Endodermal cell (in vitro differentiated cells): ENCODE measurements at places on chromosomes 3 and 15. TPM values are rescaled to one million over a fixed set of nuclear protein-coding genes. Genes with fewer than 3 reads are reported as not detected.

DNA sequence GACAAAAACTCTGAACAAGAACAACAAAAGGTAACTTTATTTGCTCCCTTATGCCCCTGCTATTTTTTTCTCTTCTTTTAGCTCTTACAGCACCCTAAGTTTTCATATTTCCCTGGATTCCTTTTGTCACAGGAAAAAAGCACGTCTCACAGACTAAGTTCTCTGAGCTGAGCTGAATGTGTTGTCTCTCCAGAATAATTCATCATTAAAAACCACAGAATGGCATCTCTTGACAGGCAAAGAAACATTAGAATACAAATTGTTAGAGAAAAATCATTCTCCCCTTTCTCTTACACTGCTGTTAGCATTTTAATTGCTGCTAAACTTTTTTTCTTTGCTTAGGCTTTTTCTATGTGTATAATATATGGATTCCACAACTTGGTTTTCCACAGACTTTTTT, 48.7 kb upstream of the SECISBP2L start:
- no peak overlapping the region for H3K4me3 ChIP-seq
- H3K27me3 ChIP-seq: no peaks in the 10 kb centered on the region
- H3K27ac ChIP-seq: no peak overlapping the region

The MEGF11 gene
- total RNA-seq: 1.2 to 1.5 TPM (median 1.3 TPM) in 3 replicates

The NUSAP1 gene
- total RNA-seq: 98.6 to 194 TPM (median 185 TPM) in 3 replicates

The GOLGA8T gene
- 0.46 to 0.58 TPM in 2 of 3 replicates, not detected in the other for total RNA-seq

GRCh38 chr3:110384601-110385000, 687.0 kb upstream of the NECTIN3 start:
- no peaks in the 10 kb centered on the region for H3K27me3 ChIP-seq
- no peak overlapping the region for H3K27ac ChIP-seq
- H3K4me3 ChIP-seq: no peak overlapping the region
- no peaks in the 10 kb centered on the region for H3K4me1 ChIP-seq
- DNase-seq: no peak

The GOLGA8M gene
- total RNA-seq: 0.70 to 0.86 TPM in 2 of 3 replicates, not detected in the other

GRCh38 chr15:95247071-95247984, 1016.0 kb downstream of the MCTP2 start:
- H3K4me1 ChIP-seq: no peaks in the 10 kb centered on the region
- no peak overlapping the region for H3K27ac ChIP-seq
- no peaks in the 10 kb centered on the region for H3K27me3 ChIP-seq
- H3K4me3 ChIP-seq: no peak overlapping the region
- H3K36me3 ChIP-seq: no peaks in the 10 kb centered on the region

DNA sequence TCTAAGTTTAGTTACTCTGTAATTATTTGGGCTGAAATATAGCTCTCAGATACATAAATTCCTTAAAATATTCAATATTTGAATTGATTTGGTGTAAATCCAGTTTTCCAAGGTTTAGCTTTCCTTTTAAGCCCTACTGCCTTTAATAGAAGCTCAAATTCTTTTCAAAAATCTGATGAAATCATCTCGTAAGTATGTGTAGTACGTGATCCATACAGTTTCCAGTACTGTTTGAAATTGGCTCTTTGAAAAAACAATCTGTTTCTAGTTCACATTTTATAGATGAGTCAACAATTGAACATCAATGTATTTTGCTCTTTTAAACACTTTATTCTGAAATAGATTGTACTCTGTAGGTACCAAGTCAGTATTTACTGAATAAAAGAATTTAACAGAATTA, 84.2 kb downstream of the LRRC49 start:
- no peaks in the 10 kb centered on the region for H3K27me3 ChIP-seq
- no peak overlapping the region for H3K4me3 ChIP-seq
- H3K27ac ChIP-seq: no peak overlapping the region
- H3K4me1 ChIP-seq: no peaks in the 10 kb centered on the region

DNA sequence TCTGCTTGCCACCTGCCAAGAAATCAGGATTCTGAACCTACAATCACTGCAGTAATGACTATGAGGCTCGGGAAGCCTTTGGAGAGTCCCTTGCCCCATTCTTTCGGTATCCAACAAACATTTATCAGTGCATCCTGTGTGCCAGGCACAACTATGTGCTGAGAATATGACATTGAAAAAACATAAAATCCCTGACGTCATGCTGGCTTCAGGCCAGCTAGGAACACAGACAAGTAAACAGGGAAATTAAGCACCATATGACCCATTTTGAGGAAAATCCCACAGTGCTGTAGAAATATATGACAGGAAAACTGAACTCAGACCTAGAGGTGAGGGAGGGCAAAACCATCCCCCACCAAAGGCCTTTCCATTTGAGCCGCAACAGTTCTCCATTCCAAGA, 34.1 kb upstream of the DET1 start:
- H3K4me1 ChIP-seq: no peaks in the 10 kb centered on the region
- no peak for DNase-seq
- H3K27me3 ChIP-seq: no peaks in the 10 kb centered on the region
- H3K27ac ChIP-seq: no peak overlapping the region
- peaks cover 84% of the 10 kb centered on the region for H3K36me3 ChIP-seq

The NR1I2 gene
- 0.12 to 0.32 TPM (median 0.20 TPM) in 3 replicates for total RNA-seq

The ARRDC4 gene
- 1.8 and 2.1 TPM in 2 replicates for total RNA-seq

DNA sequence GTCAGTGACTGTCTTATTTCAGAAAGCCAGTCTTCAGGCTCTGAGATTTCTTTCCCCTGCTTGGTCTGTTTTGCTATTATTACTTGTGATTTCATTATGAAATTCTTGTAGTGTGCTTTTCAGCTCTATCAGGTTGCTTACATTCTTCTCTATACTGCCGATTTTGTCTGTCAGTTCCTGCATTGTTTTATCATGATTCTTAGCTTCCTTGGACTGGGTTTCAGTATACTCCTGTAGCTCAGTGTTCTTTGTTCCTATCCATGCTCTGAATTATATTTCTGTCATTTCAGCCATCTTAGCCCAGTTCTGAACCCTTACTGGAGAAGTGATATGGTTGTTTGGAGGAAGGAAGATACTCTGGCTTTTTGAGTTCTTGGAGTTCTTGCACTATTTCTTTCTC, 40.5 kb downstream of the CEP63 start:
- H3K36me3 ChIP-seq: no peaks in the 10 kb centered on the region
- H3K4me3 ChIP-seq: no peak overlapping the region
- no peak overlapping the region for H3K27ac ChIP-seq
- no peak for DNase-seq
- no peaks in the 10 kb centered on the region for H3K27me3 ChIP-seq
- H3K4me1 ChIP-seq: no peaks in the 10 kb centered on the region

The CRYGS gene
- 0.54 to 2.0 TPM (median 1.8 TPM) in 3 replicates for total RNA-seq

GRCh38 chr3:69558912-69559311, 173.0 kb upstream of the FRMD4B start:
- H3K36me3 ChIP-seq: no peaks in the 10 kb centered on the region
- H3K27me3 ChIP-seq: no peaks in the 10 kb centered on the region
- no peak overlapping the region for H3K27ac ChIP-seq
- DNase-seq: no peak
- no peaks in the 10 kb centered on the region for H3K4me1 ChIP-seq

- H3K27me3 ChIP-seq: no peaks in the 10 kb centered on the region
- DNase-seq: no peak
These were observed 40.6 kb upstream of the TRIM59 start for GRCh38 chr3:160490166-160490565.

- no peak overlapping the region for H3K4me3 ChIP-seq
- no peaks in the 10 kb centered on the region for H3K4me1 ChIP-seq
- H3K27me3 ChIP-seq: no peaks in the 10 kb centered on the region
- no peaks in the 10 kb centered on the region for H3K36me3 ChIP-seq
- H3K27ac ChIP-seq: no peak overlapping the region
- no peak for DNase-seq
These were observed 169.7 kb downstream of the RSRC1 start for GRCh38 chr3:158279609-158280008.

- DNase-seq: peak; percentile 11
- H3K4me3 ChIP-seq: no peak overlapping the region
- no peaks in the 10 kb centered on the region for H3K27me3 ChIP-seq
- H3K4me1 ChIP-seq: no peaks in the 10 kb centered on the region
- H3K27ac ChIP-seq: no peak overlapping the region
These were observed 27.8 kb upstream of the ESYT3 start for GRCh38 chr3:138406606-138407005.

The GRAMD1C gene
- 1.0 and 1.6 TPM in 2 replicates for total RNA-seq

- no peaks in the 10 kb centered on the region for H3K27me3 ChIP-seq
- H3K36me3 ChIP-seq: no peaks in the 10 kb centered on the region
- no peak for DNase-seq
- H3K4me3 ChIP-seq: no peak overlapping the region
- H3K27ac ChIP-seq: no peak overlapping the region
- peaks cover 9% of the 10 kb centered on the region for H3K4me1 ChIP-seq
These were observed 284.0 kb upstream of the TBL1XR1 start for GRCh38 chr3:177481329-177481728.

GRCh38 chr3:194869482-194870169, 183.9 kb downstream of the FAM43A start:
- H3K4me3 ChIP-seq: no peak overlapping the region
- no peaks in the 10 kb centered on the region for H3K36me3 ChIP-seq
- no peaks in the 10 kb centered on the region for H3K27me3 ChIP-seq
- DNase-seq: no peak
- H3K27ac ChIP-seq: no peak overlapping the region
- H3K4me1 ChIP-seq: peaks cover 7% of the 10 kb centered on the region

DNA sequence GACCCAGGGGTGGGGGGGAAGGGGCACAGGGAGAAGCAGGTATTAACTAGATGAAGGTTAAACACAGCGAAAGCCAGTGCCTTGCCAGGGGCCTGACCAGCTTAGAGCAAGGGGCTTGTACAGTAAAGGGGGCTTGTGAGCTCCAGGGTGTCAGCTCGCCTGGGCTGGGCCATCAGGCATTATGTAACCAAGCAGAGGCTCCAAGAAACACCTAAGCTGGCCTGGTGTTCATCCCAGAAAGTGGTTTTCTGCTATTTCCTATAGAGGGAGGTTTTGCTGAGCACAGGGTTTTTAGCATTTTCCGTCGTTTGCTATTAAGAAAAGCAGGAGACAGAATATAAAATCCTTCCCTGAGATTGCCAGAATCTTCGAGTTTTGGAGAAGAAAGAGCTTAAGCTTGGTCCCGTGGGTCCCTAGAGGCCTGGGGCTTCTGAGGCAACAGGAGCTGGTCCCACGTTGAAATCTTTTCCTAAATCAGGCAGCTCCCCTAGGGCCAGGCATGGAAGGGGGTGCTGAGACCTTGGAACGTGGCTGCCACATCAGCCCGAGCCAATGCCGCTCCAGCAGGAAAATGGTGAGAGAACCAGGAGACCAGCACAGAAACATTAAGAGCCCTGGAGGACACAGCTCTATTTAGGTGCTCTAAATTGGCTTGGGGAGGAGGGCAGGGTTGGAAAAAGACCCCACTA, 71.4 kb downstream of the ISG20 start:
- H3K27me3 ChIP-seq: peaks cover 63% of the 10 kb centered on the region
- H3K36me3 ChIP-seq: no peaks in the 10 kb centered on the region
- no peak for DNase-seq
- H3K4me1 ChIP-seq: no peaks in the 10 kb centered on the region
- no peak overlapping the region for H3K4me3 ChIP-seq
- H3K27ac ChIP-seq: no peak overlapping the region

DNA sequence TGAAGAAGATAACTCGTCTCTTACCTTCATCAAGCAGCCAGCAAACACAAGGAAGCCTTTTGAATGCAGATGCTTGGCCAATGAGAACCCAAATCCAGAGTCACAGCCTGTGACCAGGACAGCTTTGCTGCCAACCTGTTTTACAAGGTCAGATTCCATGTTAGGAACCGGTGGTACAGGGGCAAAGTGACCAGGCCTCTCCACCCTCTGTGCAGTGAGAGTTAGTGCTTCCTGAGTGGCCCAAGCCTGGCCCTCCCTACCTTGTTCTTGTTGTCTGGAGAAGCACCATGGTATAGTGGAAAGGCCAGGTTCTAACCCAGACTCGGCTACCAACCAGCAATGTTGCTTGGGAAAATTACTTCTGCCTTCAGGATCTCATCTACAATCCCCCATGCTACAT, 23.4 kb downstream of the BDH1 start:
- no peak overlapping the region for H3K4me3 ChIP-seq
- no peak for DNase-seq

The TAGLN3 gene
- 1.1 and 1.4 TPM in 2 replicates for total RNA-seq

- H3K36me3 ChIP-seq: no peaks in the 10 kb centered on the region
- H3K27ac ChIP-seq: no peak overlapping the region
- DNase-seq: no peak
- H3K4me1 ChIP-seq: no peaks in the 10 kb centered on the region
- no peaks in the 10 kb centered on the region for H3K27me3 ChIP-seq
These were observed 234.6 kb upstream of the BHLHE40 start for GRCh38 chr3:4744405-4745234.

DNA sequence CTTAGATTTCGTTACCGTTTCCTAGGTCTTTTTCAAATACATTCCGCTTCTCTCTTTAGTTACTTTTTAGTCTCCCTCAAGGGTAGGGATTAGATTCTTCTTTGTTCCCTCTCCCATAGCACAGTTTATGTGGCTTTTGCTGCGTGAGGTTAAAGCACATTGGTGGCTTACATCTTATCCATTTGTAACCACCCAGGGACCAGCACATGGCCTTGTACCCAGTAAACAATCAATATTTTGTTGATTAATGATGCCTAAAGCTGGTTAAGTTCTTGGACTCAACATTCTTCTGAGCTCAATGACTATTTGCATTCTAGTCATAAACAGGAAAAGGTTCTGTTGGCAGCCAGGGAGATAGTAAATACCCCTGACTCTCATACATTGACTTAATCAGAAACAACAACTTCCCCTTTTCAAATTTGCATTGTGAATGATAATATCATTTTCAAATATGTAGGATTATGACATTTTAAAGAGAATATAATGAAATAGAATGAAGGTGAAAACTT, 60.2 kb downstream of the CACNA1D start:
- no peaks in the 10 kb centered on the region for H3K36me3 ChIP-seq
- H3K27me3 ChIP-seq: no peaks in the 10 kb centered on the region

- H3K4me1 ChIP-seq: no peaks in the 10 kb centered on the region
- H3K27ac ChIP-seq: no peak overlapping the region
- H3K27me3 ChIP-seq: no peaks in the 10 kb centered on the region
- no peak for DNase-seq
- H3K36me3 ChIP-seq: no peaks in the 10 kb centered on the region
These were observed 218.1 kb downstream of the TP63 start for GRCh38 chr3:189849262-189849661.

DNA sequence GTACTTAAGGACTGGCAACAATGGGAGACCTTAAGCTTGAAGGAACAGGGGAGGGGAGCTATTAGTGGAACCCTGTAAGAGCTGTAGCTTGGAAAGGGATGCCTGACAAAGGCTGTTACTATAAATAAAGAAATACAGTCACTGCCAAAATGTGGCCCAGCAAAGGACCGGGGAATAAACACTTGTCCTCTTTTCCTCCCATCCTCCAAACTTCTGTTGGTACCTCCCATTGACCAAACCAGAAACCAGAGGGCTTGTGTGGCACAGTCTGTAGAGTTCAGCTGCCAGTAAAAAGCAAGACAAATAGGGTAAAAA, 25.1 kb upstream of the TCF12 start:
- H3K36me3 ChIP-seq: no peaks in the 10 kb centered on the region
- no peak for DNase-seq
- H3K4me3 ChIP-seq: no peak overlapping the region
- no peaks in the 10 kb centered on the region for H3K4me1 ChIP-seq
- no peak overlapping the region for H3K27ac ChIP-seq

The RTP4 gene
- total RNA-seq: not detected in 3 replicates

The AHSG gene
- total RNA-seq: 0.35 TPM in 1 of 3 replicates, not detected in the others

GRCh38 chr15:22936577-22937472, 43.3 kb downstream of the CYFIP1 start:
- H3K4me3 ChIP-seq: no peak overlapping the region
- H3K4me1 ChIP-seq: no peaks in the 10 kb centered on the region

The GRM2 gene
- 5.4 and 7.4 TPM in 2 replicates for total RNA-seq

GRCh38 chr3:72161881-72162595, 377.1 kb upstream of the PROK2 start:
- H3K36me3 ChIP-seq: no peaks in the 10 kb centered on the region
- H3K27me3 ChIP-seq: no peaks in the 10 kb centered on the region
- H3K4me3 ChIP-seq: no peak overlapping the region

The ACAN gene
- total RNA-seq: 0.34 and 0.75 TPM in 2 replicates

The SPTSSB gene
- 0.12 to 0.64 TPM in 2 of 3 replicates, not detected in the other for total RNA-seq

- H3K36me3 ChIP-seq: peaks cover 73% of the 10 kb centered on the region
- peak overlapping the region; percentile 97 for H3K27ac ChIP-seq
- DNase-seq: no peak
These were observed 43.2 kb downstream of the P3H2 start for GRCh38 chr3:190077395-190078045.
